GM12865 (cell line): ENCODE measurements at places on chromosomes 7 and 10.
A peak's percentile ranks its signal among the peaks of the same experiment; 100 is the strongest.

- DNase-seq = no peak
These were observed 21.3 kb downstream of the STMP1 start for GRCh38 chr7:135683609-135684008.

DNA sequence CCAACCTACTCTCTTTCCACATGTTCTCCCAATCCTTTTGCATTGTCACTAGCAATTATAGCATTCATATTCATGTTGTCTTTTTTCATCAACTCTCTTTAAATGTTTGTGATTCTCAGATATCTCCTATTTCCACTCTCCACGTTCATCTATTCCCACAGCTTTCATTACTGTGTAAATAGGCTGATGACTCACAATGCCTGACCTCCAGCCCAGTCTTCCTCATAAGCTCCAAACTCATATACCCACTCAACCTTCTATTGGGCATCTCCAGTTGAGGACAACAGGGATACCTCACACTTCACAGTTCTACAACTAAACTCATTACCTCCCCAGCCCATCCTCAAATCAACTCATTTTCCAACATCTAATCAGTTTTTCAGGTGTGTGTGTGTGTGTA, 194.1 kb downstream of the DGKI start:
- no peak for DNase-seq

GRCh38 chr7:151186640-151187408, at the start of gene ASB10:
TSS of gene ASB10 (minus strand) at chr7:151187250. CDS start at chr7:151187130, 120 bp downstream.
- no peak for DNase-seq

- DNase-seq = no peak
These were observed 178.0 kb upstream of the FZD1 start for GRCh38 chr7:91086200-91086599.

GRCh38 chr10:89240519-89240918, 11.1 kb downstream of the LIPA start:
- DNase-seq = no peak

GRCh38 chr7:36894190-36894589, 169.9 kb upstream of the AOAH start:
- DNase-seq = peak; percentile 14

- DNase-seq = no peak
These were observed 67.7 kb downstream of the AKR1B1 start for GRCh38 chr7:134391223-134391622.

GRCh38 chr7:144407266-144407931, 3.9 kb upstream of the NOBOX start:
- no peak for DNase-seq

DNA sequence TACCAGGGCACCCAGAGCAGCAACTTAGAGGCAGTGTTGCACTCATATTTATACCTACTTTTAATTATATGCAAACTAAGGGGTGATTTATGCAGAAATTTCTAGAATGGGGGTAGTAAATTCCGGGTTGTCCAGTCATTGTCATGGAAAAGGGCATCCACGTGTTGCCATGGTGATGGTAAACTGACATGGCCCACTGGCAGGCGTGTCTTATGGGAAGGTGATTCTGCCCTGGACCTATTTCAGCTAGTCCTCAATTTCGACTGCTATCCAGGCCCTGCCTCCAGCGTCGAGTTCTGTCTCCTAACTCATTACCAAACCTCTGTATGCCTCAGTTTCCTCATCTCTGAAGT, 12.8 kb downstream of the SNX8 start:
- DNase-seq = no peak

- DNase-seq = peak; percentile 67
These were observed 104.7 kb upstream of the KLF14 start for GRCh38 chr7:130838738-130839137.

DNA sequence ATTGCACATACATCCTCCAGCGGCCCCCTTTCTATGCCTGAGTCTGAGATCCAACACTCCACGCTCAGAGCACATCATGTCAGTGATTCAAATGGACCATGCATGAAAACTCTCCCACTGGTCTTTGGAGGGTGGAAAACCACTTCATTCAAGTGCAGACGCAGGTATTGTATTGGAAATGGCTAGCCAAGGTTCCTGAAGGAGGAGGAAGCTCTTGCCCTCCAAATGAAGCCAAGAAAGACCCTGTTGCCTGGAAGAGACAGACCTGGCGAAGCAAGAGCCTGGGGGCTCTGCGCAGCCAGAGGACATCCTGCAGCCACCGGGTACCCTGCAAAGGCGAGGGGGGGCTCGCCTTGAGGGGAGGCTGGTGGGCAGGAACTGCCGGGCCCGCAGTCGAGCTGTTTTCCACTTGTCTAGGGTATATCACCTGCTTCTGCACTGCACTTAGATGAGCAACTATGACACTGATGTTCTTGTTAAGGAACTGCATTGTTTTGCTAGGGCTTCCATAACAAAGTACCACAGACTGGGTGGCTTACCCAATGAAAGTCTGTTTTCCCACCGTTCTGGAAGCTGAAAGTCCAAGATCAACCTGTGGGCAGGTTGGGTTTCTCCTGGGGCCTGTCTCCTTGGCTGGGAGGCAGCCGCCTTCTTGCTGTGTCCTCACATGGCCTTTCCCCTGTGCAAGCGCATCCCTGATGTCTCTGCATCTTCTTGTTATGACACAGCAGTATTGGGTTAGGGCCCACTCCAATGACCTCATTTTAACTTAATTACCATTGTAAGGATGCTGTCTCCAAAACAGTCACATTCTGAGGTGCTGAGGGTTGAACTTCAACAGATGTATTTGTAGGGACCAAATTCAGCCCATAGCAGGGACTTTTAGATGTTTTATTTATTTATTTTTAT, 233.4 kb downstream of the ARHGAP12 start:
- no peak for DNase-seq

DNA sequence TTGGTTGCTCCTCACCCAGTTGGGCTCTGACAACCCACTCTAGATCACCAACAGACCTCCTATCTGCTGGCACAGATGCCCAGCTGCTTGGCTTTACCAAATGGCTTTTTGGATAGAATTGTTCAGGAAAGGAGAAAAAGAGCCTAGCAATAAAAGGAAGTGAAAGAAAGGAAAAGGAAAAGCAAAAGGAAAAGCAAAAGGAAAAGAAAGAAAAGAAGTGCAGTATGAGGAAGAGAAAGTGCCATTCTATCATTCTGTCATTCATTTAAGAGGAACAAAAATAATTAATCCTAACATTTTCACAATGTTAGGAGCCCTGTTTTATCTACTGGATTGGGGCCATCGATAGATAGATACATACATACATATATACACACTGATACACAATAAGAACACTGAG, 353.6 kb downstream of the THSD7A start:
- no peak for DNase-seq

- no peak for DNase-seq
These were observed 40.7 kb upstream of the LYZL1 start for GRCh38 chr10:29248158-29248557.

- no peak for DNase-seq
These were observed 176.8 kb downstream of the TWIST1 start for GRCh38 chr7:18940593-18941134.

- DNase-seq = peak; percentile 74
These were observed 32.3 kb downstream of the SLC39A12 start for GRCh38 chr10:17984056-17984455.

- no peak for DNase-seq
These were observed 13.5 kb downstream of the LARP4B start for GRCh38 chr10:917999-918398.

GRCh38 chr7:116626886-116627285, 45.1 kb upstream of the MET start:
- DNase-seq = no peak

- DNase-seq = no peak
These were observed 19.8 kb upstream of the COL1A2 start for GRCh38 chr7:94374721-94375566.

- DNase-seq = no peak
These were observed 47.7 kb downstream of the CDK6 start for GRCh38 chr7:92788559-92789183.

DNA sequence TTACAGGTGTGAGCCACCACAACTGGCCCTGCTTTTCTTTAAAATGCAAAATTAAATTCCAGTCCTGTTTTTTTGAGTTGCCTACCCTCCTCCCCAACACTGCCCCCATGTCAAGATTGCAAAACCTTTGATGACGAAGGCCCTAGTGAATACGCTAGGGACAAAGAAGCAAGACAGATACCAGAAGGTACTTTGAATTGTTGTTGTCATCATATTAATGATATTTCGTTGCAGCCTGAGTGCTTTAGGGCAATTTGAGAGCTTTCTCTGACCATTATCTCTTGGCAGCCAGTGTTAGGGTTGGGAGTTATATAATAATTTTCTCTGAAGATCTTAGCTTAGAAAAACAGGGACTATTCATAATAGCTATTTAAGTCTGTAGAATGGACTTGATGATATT, 7.1 kb downstream of the CCSER2 start:
- DNase-seq = no peak

- peak; percentile 33 for DNase-seq
These were observed 13.4 kb downstream of the BLNK start for GRCh38 chr10:96257944-96258343.

DNA sequence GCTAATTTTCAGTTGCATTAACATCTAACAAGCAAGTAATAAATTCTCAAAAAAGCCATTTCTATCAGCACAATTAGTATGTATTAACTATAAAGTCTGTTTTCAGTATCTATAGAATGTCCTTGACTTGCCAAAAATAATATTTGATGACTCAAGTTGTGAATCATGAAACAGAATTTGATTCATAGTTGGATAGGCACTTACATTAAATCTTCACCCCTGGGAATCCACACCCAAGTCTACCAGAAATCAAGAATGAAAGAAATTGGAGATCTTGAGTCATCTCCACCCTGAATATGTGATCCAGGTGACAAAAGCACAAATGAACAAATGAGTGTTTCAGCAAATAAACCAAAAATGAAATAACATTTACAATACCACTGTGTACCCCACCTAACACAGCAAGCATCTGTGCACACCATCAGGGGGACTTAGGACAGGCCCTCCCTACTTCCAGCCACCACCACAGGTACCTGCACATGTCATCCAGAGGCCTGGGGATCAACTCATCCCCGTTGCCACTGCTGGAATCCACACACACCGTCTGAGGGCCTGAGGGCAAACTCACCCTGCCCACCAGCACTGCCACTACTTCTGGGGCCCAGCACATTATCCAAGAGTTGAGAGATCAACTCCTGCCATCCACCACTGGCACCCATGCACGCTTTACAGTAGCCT, 160.1 kb downstream of the MTERF1 start:
- no peak for DNase-seq
